ENCODE measurements at places on chromosomes 16 and 17.

DNA sequence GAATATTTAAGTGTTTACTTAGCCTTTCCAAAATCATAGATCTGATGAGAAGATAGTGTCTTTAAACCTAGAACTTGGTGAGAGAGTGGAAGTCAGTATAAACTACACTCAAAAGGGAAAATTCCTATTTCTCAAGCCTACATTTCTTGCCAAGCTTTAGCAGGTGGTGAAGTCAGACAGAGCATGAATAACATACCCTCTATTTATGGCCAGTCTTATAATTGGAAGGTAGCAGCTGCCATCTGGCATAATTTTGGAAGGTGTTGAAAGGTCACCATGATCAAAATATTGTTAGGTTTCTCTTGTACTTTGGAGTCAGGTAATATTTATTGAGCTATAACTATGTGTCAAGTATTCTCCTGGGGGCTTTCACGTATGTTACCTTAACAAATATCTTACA is 729.3 kb upstream of the KIF2B start:
- no peak for DNase-seq

DNA sequence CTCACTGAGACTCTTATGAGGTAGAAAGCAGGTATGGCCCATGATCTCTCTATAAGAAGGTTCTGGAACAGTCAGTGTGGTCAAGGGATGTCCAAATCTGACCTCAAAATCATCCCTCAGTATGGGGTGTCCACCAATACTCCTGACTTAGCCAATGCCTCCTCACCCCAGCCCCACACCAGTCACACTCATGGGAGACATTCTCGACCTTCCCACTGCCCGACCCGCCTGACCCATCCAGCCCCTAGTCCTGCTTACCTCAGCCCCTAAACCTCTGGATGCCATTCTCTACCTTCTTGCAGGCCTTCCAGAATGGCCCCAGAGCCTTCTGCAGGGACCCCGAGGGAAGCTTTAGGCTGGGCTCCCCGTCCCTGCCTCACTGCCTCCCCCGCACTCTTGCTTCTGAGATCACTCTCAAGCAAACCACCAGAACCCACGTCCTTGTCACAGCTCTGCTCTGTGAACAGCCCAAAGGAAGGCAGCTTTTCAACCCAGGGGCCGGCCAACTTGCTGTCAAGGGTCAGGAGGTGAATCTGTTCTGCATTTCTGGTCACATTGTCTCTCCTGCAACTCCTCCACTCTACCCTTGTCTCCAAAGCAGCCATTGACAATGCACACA is 44.9 kb upstream of the RBFOX3 start:
- no peak for DNase-seq

GRCh38 chr16:2457267-2457666 is 2.6 kb upstream of the TEDC2 start:
- no peak for DNase-seq

DNA sequence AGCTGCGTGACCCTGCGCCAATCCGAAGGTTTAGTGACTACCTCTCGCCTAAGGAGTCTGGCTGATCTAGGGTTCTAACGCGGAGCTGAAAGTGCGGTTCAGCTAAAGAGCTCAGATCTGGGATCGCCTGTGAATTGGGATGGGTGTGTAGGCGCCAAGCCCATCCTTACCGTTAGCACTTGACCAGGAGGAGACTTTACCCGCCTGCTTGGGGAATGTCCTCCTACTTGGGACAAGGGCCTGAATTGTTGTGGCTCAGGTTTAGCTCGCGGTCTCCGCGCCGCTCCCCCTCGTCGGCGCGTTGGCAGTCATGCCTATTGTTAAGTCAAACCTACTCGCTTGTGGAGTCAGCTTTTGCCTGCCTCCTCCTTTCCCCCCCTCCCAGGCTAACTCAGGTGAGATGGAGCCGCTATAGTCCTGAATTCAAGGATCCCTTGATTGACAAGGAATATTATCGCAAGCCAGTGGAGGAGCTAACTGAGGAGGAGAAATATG is 480 bp downstream of the MRPS7 start:
- DNase-seq = no peak

DNA sequence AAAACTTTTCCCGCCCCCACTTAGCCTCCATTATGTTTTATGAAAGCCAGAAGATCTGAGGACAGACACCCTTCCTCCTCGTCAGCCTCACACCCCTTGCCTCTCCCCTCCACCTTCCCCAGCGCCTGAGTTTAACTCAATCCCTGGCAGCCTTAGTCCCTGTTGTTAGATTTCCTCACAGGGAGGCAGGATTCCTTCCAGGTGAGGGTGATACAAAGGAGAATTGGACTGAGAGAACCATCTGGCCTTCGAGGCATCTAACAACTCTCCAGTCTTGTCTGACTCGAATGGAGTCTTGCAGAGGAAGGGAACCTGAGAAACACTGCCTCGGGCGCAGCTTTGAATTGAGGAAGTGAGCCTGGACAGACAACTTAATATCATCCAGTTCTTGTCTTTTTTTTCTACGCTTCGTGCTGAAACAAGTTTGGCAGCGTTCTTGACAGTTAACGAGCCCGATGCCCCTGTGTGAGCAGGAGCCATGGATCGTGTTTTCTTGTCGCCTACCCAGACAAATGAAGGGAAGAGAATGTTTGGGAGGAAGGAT is 1.3 kb upstream of the ZNF768 start:
- peak; percentile 17 for DNase-seq

- DNase-seq = no peak
These were observed 628.2 kb upstream of the SALL1 start for GRCh38 chr16:51779240-51779639.

DNA sequence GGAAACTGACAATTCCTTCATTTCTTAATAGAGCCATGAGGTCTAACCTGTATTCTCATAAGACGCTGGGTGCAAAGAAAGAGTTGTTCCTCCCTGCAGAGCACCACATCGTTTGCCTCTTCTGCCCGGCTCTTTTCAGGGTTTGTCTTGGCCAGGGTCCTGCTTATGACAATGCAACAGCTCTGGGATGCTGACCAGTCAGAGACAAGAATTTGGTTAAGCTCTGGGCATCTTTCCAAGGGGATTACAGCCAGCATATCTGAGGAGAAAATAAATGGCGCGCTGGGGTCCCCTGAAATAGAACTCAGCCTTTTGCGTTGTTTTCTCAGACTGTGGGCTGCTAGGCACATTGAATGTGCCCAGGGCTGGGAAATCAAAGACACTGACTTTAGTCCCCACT is 128.6 kb downstream of the SHISA6 start:
- DNase-seq = no peak

- no peak for DNase-seq
These were observed 11.2 kb downstream of the TADA2A start for GRCh38 chr17:37417852-37418251.

Data from Daoy (cell line).